ENCODE measurements at places on chromosomes 1 and 21.

- DNase-seq = no peak
Observed at GRCh38 chr1:226370144-226370923, 37.6 kb downstream of the PARP1 start.

DNA sequence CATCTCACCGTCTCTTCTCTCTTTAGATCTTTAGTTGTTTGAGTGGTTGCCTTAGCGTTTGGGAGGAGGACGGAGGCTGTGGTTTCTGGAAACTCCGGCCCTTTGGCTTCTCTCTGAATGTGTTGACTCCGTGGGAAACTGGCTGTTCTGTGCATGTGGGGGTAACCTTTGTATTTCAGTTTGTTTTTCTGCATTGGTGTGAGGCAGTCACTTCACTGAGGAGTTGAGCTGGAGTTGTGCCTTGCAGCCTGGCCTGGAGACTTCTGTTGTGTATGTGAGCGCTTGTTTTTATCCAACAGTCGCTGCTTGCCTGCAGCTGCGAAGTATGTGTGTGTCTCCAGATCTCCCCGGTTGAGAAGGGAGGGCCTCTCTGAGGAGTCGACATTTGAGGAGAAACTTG lies 33.6 kb downstream of the CLDN14 start:
- DNase-seq = no peak

DNA sequence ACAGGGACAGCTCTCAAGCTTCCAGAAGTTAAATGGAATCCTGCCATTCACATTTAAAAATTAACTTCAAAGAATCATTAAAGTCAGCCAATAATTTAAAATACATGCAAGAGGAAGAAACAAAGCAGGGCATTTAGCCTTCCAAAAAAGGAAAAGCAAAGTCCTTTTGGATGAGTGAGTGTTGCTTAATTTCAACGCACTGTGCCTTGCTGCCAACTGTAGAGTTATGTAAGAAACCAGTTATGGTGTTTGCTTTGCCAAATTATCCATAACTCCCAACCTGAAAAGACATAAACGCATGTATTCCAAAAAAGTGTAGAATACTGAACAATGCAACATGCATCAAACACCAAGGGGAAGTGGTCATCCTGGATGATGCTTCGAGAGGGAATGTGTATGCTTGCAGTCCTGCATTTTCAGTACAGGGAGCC lies 16.1 kb upstream of the KCNE1 start:
- no peak for DNase-seq

DNA sequence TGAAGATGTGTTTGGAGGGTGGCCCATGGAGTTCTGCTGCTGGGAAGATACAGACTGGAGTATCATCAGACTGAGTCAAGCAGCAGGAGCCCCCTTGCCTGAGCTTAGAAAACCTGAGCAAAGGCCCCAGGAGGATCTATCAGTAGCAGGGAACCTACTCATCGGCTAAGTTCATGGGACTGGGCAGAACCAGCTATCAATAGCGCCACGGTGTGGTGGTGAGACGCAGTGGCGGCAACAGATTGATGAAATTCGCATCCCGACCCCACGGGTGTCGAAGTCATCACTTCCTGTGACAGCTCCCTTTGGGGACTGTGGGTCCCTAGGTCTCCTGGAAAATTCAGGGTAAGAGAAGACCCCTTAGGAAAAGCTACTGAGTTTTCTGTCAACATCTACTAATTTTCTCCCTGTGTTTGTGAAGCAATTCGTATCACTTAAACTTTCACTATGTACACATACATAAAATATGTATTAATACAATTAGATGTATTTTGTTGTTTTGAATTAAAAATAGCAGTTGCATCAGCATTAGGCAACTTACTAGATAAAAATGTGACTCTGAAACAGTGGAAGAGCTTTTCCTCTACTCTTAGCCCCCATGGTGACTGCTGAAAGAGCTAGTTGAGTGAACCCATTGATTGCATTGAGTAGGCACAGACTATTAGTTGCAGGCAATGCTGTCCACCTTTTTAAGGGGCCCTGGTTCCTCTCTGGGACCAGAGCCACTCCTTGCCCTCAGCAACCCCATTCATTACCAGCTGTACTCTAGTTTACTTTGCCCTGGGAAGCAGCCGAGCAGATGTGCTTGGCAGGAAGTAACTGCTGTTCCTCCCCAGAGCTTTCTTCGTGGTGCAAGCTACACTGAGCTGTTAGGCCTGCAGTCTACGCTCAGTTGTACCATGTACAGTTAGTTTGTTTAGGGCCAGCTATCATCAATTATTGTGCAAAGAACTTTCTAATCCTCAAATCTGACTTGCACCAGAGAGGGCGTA lies 7.3 kb upstream of the CACNA1S start:
- DNase-seq = no peak

- DNase-seq = no peak
Observed at GRCh38 chr1:209661071-209661470, 8.8 kb upstream of the LAMB3 start.

All from GM12878 (cell line).